ENCODE measurements at places on chromosomes 7 and 10.

GRCh38 chr7:125645770-125646169 lies 716.1 kb upstream of the POT1 start:
- DNase-seq = no peak

DNA sequence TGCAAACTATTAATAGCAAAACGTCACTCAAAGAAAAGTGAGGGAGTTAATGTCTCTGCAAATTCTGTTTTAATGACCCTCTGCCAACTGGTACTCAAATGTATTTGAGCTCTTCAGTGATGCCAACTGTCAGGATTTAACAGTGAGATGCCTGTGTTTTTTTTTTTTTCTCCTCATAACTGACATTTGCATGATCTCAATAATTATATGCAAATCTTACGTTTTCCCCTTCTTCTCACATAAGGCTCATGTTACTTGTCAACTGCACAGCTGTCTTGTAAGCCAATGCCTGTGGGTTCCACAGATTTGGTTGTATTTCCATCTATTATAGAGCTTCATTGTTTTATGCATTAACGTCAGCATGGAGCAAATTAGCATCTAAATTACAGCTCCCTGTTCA lies 38.2 kb downstream of the PPP1R3A start:
- no peak for DNase-seq

- DNase-seq = no peak
Measured at GRCh38 chr7:45174966-45175765, 17.6 kb downstream of the RAMP3 start.

DNA sequence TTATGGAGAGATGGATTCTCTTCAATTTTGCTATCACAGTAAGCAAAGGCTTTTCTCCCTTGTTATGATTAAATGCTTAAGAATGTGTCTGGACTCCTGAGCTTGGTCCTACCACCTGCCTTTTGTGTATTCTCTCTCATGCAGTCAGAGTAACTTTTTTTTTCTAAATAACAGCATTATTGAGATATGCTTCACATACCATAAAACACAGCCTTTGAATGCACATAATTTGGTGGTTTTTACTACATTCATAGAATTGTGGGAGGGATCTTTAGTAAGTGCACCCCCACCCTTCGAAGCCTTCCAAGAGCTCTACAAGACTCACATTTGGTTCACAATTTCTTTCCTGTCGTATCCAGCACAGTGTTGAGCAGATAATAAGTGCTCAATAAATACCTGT lies 175.5 kb downstream of the ADAM12 start:
- no peak for DNase-seq

GRCh38 chr10:1548596-1548995 lies 188.7 kb downstream of the ADARB2 start:
- no peak for DNase-seq

- no peak for DNase-seq
Measured at GRCh38 chr10:77565590-77566023, 72.0 kb downstream of the KCNMA1 start.

GRCh38 chr7:131642429-131642828 lies 86.0 kb upstream of the PODXL start:
- no peak for DNase-seq

- no peak for DNase-seq
Measured at GRCh38 chr7:83640240-83640639, 8.7 kb downstream of the SEMA3E start.

DNA sequence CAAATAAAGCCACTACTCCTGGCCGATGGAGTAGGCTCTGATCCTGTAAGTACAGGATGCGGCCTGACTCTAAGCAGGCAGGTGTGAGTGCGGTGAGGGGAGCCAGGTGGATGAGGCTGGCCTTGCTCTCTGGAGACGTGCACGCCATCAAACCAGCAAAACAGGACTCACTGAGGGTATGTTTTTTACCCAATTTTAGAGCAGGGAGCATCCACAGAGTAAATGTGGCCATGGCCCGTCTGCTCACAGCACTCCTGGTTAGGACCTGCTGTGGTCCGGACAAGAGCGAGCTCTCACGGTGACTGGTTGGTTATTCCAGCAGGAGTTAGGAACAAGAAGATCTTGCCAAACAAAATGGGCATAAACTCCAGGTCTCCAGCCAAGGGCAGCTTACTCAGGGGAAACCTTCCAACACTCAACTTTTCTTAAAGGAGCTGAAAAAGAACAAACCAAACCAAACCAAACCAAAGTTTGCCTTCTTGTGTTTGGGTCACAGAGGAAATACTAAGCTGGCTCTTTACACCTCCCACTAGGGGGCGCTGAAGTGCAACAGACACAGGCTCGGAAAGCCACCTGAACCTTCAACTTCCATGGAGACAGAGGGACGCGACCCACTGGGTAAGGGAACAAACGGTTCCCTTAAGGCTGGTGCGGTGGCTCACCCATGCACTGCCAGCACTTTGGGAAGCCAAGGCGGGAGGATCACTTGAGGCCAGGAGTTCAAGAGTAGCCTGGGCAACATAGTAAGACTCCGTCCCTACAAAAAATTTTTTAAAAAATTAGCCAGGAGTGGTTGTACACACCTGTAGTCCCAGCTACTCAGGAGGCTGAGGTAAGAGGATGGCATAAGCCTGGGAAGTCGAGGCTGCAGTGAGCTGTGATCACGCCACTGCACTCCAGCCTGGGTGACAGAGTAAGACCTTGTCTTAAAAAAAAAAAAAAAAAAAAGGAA lies 122.4 kb downstream of the CLEC2L start:
- peak; percentile 8 for DNase-seq

DNA sequence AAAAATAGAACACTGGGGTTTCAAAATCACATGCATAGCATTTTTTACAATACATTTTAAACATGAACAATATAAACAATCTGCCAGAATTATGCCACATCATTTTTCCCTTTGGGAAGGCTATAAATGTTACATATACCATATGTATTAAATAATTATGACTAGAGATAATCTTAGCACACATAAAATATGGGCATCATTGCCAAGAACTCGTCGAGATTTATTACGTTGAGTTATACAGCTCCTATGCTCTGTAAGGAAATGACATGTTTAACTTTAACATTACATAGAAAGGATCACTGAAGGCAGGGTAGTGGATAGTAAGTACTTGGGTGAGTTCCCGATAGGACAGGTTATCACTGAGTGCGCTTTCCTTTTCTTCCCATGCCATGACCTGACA lies 267.8 kb downstream of the PARD3 start:
- DNase-seq = no peak

- no peak for DNase-seq
Measured at GRCh38 chr10:120424198-120424464, 32.9 kb upstream of the PLPP4 start.

DNA sequence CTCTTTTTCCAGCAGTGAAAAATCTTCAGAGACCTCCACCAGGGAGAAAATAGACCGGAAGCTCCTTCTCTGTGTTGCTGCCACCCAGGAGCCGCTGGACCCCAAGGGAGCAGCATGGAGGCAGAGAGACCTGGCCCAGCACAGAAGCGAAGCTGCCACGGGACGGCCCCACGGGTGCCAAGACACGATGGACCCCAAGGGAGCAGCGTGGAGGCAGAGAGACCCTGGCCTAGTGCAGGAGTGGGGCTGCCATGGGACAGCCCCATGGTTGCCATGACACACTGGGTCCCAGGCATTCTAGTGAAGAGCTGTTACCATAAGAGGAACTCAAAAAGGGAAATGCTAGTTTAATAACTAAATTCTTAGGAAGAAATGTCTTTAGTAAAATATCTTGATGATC lies 186.3 kb downstream of the PTPRN2 start:
- no peak for DNase-seq

- DNase-seq = no peak
Measured at GRCh38 chr10:12835709-12836108, 165.8 kb downstream of the CCDC3 start.
